Fibroblast of mammary gland (primary cell): ENCODE measurements at places on chromosomes 7 and 10.

GRCh38 chr7:68152205-68152604, 1155.6 kb downstream of the TYW1 start:
- no peak for DNase-seq

DNA sequence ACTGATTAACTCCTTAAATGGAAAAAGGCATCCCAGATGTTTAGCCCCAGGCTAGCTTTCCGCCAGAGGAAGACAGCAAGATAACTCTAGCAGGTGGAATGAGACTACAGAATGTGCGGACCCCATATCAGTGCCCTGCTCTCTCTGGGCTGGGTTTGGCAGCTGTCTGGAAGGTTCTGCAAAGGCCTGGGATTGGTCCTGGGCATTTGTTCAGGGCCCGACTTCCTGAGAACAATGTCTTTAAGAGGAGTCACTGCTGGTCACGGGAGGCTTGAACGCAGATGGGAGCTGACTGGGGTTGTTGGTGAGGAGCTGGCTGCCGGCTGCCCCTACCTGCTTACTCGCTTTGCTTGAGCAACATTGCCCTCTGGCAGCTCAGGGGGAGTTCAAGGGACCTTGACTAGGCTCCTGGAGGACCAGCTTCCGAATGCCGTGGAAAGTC, 130.6 kb upstream of the BTBD16 start:
- DNase-seq, result peak; percentile 77

GRCh38 chr7:71303566-71303965, 171.6 kb downstream of the GALNT17 start:
- peak; percentile 14 for DNase-seq

GRCh38 chr7:47944536-47945260, 3.6 kb downstream of the PKD1L1 start:
- no peak for DNase-seq

GRCh38 chr7:155545348-155545747, 1.0 kb downstream of the CNPY1 start:
- no peak for DNase-seq

DNA sequence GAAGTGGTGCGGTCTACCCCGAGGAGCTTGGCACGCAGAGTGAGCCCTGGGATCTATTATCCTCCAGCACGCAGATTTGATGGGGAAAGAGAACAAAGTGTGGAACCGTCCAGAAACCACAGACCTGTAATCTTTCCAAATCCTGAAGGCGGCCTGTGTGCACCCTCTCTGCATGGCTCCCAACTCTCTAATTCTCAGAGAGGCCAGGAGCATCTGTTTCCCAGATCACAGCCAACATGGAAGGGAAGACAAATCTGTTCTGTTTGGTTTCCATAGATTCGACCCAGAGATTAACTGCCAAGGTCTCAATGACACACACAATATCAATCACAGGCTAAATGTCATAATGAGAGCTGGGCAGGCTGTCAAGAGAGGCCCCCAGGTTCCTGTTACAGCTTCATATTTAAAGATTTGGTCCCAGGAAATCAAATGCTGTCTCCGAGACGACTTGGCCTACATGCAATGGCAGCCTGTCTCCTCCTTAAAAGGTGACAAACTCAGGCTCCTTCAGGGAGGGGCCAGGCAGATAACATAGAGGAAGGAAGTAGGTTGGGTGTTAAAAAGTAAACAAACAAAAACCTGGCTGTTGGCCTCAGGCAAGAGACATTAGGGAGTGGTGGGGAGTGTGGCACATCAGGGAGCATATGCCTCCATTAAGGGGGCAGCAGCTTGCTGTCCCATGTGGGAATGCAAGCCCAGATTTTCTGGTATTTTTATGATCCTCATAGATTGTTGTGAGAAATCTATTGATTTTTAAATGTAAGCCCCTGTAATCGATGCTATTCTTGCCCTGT, 48.8 kb upstream of the SAMD8 start:
- peak; percentile 86 for DNase-seq

DNA sequence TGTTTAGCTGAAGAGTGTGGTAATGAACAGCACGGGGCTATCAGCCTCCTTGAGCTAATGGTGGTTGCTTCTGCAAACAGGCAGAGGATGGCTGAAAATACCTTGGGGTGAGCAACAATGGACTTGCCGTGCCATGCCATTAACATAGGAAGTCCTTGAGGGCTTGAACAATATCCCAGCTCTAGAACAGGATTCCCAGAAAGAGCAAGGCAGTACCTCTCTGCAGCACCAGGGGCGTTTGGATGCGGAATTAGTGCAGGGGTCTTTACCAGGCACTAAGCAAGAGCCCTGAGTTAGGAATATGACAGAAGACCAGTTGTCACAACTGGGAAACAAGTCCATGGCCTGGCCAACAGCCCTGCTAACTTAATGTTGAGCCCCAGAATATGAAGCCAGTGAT, 143.2 kb upstream of the COBL start:
- DNase-seq, result no peak

DNA sequence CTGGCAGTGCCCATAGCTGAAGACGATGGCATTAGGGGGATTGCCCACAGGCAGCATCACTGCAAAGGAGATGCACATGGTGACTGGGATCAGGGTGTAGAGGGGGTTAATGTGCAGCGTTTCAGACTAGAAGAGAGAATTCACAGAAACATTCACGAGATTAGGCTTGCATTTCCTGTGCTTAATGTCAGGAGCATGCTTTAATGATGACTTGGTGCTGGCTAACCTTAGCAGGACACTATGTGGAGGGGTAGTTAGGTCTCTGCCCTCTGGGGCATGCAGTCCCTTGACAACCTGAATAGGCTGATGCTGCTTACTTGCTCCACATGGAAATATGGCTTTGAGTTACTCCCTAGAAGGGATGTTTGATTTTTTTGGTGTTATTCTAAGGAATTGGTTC, 21.8 kb downstream of the STMP1 start:
- DNase-seq, result no peak

DNA sequence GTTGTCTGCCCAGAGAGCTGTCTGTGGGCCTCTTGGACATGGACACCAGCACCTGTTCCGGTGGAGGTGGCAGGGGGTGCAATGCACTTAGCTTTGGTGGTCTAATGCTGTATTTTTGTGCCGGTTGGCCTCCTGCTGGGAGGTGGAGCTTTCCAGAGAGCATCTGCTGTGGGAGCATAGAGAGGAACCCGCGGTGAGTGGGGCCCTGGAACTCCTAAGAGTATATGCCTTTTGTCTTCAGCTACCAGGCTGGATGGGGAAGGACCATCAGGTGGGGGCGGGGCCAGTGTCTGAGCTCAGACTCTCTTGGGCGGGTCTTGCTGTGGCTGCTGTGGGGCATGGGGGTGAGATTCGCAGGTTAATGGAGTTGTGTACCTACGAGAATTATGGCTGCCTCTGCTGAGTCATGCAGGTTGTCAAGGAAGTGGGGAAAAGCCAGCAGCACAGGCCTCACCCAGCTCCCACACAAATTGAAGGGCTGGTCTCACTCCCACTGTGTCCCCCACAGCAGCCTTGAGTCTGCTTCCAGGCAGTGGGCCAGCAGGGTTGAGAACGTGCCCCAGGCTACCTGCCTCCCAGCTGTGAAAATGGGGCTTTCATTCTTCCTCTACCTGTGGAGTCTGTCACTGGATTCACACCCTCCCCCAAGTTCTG, 29.0 kb downstream of the JAKMIP3 start:
- no peak for DNase-seq

GRCh38 chr10:44962870-44963738, 3.5 kb downstream of the RASSF4 start:
- no peak for DNase-seq

- DNase-seq, result no peak
These were observed 19.6 kb downstream of the GRID2IP start for GRCh38 chr7:6531492-6532279.

- peak; percentile 93 for DNase-seq
These were observed 212.5 kb upstream of the CELF2 start for GRCh38 chr10:10804998-10805740.

DNA sequence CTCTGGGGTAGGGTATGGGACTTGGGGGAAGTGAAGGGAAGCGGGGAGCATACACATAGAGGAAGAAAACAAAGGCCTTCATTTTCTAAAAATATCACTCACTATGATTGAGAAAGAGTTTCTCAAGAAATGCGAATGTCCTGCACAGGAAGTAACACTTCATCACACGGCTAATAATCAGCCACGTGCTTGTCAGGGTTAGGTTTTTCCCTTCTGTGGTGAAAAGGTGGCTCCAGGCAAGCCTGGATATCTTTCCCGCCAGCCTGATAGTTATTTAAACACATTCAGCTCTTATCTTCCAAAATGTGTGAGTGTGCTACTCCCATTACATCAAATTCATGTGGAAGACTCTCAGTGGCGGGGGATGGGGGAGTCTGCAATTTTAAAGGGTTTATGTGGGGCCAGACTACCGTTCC, 166.4 kb upstream of the ADO start:
- DNase-seq, result peak; percentile 29

GRCh38 chr10:97774811-97775294, 3.1 kb upstream of the SFRP5 start:
- no peak for DNase-seq

DNA sequence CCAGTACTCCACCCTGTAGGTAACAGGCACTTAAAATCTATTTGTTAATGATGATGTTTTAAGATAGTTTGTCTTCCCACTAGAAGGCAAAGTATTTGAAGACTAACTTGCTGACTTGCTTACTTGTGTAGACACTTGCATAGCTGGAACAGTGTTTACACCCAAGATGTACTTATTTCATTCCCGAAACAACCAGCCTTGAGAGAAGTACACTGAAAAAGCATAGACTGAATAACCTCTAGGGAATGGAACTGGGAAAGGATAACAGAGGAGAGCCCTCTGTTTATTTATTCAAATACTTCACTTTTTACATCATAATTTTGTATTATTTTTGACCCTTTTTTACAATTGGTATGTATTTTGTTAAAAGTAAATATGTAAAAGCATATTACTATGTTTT, 33.1 kb upstream of the TMEM26 start:
- DNase-seq, result peak; percentile 7

GRCh38 chr7:117114272-117114671, 161.0 kb downstream of the ST7 start:
- no peak for DNase-seq

DNA sequence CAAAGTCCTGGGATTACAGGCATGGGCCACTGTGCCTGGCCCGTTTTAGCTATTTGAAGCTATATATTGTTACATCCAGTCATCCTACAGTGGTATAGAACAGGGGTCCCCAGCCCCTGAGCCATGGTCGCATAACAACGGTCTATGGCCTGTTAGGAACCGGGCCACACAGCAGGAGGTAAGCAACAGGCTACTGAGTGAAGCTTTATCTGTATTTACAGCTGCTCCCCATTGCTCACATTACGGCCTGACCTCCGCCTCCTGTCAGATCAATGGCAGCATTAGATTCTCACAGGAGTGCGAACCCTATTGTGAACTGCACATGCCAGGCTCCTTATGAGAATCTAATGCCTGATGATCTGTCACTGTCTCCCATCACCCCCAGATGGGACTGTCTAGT, 26.3 kb upstream of the TSPAN33 start:
- no peak for DNase-seq

DNA sequence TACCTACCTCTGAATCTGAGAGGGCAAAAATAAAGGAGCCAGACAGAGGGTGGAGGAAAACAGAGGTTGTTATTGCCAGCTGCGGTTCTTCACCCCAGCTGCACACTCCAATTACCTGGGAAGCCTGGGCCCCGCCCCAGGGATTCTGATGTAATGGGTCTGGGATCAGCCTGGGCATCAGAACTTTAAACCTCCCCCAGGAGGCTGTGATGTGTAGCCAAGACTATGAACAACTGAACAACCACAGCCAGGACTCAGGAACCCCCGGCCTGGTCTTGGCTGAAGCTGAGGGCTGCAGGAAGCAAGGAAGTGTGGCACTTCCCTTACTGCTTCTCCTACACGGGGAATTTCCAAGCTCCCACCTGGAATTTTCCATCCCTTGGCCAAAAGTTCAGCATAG, 89.3 kb downstream of the HIP1 start:
- DNase-seq, result no peak

GRCh38 chr7:90465816-90466215, 3.6 kb upstream of the PTTG1IP2 start:
- DNase-seq, result no peak

DNA sequence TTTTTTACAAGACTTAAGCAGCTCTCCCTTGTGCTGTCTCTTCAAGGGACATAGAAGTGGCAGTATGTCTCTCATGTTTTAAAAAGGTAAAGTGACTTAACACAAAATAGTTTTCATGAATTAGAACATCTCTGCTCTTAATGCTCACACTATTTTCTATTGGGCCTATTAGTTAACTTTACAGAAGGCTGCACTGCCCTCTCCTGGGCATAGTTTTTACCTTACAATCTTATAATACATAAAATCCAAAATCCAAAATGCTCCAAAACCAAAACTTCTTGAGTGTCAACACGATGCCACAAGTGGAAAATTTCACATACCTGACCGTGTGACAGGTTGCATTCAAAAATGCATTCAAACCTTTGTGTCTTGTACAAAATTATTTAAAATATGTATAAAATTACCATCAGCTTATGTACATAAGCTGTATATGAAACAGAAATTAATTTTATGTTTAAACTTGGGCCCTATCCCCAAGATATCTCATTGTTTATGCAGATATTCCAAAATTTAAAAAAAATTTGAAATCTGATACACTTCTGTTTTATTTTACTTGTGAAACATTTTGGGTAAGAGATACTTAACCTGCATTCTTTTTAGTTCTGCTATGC, 25.8 kb downstream of the TES start:
- peak; percentile 70 for DNase-seq

DNA sequence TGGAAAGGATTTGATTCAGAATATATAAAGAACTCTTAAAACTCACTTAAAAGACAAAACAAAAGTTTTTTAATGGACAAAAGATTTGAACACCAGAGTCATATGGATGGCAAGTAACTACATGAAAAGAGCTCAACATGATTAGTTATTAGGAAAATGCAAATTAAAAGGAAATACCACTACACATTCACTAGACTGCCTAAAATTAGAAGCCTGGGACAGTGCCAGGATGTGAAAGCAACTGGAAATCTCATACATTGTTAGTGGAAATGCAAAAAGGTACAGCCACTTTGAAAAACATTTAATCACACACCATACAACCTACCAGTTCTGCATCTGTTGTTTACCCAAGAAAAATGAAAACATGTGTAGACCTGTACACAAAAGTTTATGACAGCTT, 48.8 kb downstream of the RALA start:
- no peak for DNase-seq

DNA sequence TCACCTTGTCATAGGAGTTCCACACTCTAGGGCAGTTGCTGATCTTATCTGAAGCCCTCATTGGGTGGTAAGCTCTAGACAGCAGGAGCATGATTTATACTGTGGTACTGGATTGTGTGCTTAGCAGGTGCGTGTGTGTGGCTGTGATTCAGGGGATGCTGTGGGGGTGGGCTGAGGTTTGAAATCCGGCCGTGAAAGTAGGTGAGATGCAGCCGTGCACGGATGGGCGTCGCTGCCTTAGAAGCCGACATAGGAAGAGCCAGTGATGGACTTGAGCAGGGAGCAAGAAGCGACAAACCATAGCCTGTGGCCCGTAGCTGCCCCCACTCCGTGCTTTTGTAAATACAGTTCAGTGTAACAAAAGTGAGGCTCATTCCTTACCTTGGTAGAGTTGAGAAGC, 38.2 kb downstream of the PROSER2 start:
- DNase-seq, result no peak
